ENCODE measurements at places on chromosomes 5 and 9.

DNA sequence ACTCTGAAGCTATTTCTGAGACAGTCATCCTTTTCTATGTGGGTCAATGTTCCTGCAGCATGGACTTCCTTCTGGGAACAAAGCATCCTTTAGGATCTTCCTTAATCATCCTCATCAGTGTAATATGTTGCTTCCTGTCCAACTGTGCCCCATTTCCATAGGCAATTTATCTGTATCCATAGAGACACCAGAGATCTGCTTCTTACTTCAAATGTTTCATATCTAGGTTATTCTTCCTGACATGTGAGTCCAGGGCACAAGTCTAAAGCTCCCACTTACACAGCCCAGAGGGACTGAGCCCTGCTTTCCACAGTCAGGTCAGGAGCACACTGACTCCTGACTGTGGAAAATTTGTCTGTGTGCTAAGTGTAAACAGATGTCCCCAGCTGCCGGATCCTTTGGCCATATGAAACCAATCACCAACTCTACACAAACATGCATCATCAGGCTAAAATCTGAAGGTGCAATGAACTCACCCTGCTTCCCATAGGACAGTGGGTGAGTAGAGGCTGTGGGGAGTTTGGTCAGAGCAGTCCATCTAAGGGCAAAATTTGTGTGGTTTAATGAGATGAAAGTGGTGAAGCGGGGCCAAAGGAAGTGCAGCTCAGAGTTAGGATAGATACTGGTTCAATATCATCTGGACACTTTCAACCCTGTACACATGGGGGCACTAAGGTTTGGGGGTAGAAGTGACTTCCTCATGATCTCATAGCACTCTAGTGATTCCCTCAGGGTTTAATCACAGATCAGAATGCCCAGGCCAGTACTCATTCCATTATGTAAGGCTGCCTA lies 85.2 kb upstream of the TNC start:
- DNase-seq, result no peak

- DNase-seq, result no peak
Observed at GRCh38 chr5:102545175-102545574, 46.4 kb upstream of the SLCO6A1 start.

- no peak for DNase-seq
Observed at GRCh38 chr5:50697739-50698138, 31.3 kb downstream of the PARP8 start.

- no peak for DNase-seq
Observed at GRCh38 chr5:10125116-10125515, 124.6 kb downstream of the ATPSCKMT start.

GRCh38 chr5:151016700-151017099 lies 3.7 kb upstream of the GPX3 start:
- no peak for DNase-seq

- DNase-seq, result no peak
Observed at GRCh38 chr5:111574311-111574710, 62.0 kb upstream of the STARD4 start.

GRCh38 chr9:16543686-16544085 lies 326.8 kb downstream of the BNC2 start:
- DNase-seq, result no peak

Data from neuronal stem cell (in vitro differentiated cells).